Caudate nucleus (tissue), 63 donors: ENCODE measurements at places on chromosomes 3 and 15.
A peak's percentile ranks its signal among the peaks of the same experiment; 100 is the strongest.

GRCh38 chr3:78410077-78410476 lies 1357.7 kb downstream of the ROBO1 start:
- no peak for DNase-seq

- DNase-seq = no peak
These were observed 28.3 kb downstream of the SRP14 start for GRCh38 chr15:40010686-40011085.

GRCh38 chr3:49912881-49913281 lies 9.2 kb upstream of the MST1R start:
- DNase-seq = no peak

- DNase-seq = no peak
These were observed 33.3 kb downstream of the GABPB1 start for GRCh38 chr15:50321680-50322210.

DNA sequence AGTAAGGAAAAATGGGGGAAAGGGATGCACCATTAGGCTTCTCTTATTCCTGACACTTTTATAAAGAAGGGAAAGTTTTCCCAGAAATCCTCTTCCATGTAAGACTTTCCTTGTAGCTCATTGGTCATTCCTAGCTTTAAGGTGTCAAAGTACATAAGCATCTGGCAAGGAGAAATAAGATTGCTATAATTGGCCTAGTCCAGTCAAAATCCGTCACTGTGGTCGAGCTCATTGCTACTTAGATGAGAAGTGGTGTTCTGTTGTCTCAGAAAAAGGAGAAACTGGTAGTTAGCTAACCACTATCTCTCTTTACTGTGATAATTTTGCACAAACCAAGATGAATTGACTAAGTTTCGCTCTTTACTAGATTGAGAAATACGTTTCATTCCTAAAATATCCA lies 370.1 kb downstream of the CNTN4 start:
- no peak for DNase-seq

- DNase-seq = no peak
These were observed 7.5 kb downstream of the GATA2 start for GRCh38 chr3:128485282-128486204.

GRCh38 chr15:36596915-36597314 lies 17.5 kb downstream of the CDIN1 start:
- DNase-seq = no peak

DNA sequence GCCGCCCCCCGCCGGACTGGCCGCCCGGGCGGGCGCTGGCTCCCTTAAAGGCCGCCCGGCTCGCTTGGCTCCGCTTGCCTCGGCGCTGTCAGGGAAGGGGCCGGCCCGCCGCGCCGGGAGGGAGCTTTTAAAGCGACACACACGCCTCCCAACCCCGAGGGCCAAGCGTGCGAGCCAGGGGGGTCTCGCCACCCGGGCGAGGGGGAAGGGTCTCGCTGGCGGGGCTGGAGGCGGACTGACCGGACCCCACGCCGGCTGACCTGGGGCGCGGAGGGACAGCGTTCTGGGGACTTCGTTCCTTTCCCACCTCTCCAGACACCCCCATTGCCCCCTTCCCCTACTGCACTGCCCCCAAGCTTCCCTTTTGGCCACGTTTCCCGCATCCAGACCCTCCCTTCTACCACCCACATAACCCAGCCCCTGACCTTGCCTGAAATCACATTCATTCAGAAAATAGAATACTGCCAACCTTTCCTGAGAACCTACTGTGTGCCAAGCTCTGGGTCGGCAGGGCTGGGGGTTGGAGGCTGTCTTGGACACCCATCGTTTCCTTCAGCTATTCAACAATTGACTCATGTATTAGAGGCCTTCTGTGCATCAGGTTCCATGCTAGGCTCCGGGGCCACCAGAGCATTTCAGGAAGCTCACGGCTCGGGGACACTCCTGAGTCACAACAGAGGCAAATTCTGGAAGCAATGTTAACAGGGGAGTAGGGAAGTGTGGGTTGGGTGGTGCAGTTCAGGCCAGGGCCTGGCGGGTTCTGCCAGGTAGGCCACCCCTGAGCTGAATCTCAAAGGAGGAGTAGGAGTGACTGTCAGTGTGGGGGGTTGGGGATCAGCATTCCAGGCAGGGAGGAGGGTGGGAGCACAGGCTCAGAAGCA lies at the start of gene INSYN1:
Gene INSYN1 (minus strand): TSS at position 102 of the 881 bp plus-strand sequence. CDS start 2,221 bp downstream, outside the sequence.
- DNase-seq = no peak

- no peak for DNase-seq
These were observed 81.4 kb upstream of the PSMD6 start for GRCh38 chr3:64104691-64105111.

- DNase-seq = peak; percentile 38
These were observed at the start of gene IL17RD for GRCh38 chr3:57164657-57165573. Gene IL17RD, minus strand, starts transcription at chr3:57165353. Its CDS starts 67 bp downstream, at chr3:57165286.

- DNase-seq = no peak
These were observed 160.6 kb upstream of the RGMA start for GRCh38 chr15:93249623-93250022.

GRCh38 chr3:70771426-70772147 lies 459.1 kb upstream of the MDFIC2 start:
- DNase-seq = no peak

GRCh38 chr3:177538048-177538749 lies 340.9 kb upstream of the TBL1XR1 start:
- DNase-seq = no peak

- DNase-seq = no peak
These were observed 176.1 kb downstream of the DOCK3 start for GRCh38 chr3:50850639-50851511.

GRCh38 chr3:178802993-178803693 lies 266.9 kb downstream of the KCNMB2 start:
- DNase-seq = no peak

DNA sequence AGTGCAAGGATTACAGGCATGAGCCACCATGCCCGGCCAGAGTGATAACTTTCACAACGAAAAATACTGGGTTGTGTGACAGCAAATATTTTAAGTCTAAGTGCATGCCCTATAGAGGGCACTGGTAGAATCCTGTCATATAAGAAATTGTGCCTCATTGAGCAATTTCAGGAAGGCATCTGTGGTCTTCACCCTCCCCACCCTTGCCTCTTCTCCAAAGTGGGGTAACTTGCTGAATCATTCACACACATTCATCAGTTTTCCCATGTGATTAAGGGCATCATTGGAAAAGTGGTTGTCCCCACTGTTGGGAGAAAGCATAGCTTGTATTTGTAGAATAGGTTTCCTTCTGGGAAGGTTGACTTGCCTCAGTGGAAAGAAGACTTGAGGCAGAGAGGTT lies 9.2 kb downstream of the MITF start:
- no peak for DNase-seq

DNA sequence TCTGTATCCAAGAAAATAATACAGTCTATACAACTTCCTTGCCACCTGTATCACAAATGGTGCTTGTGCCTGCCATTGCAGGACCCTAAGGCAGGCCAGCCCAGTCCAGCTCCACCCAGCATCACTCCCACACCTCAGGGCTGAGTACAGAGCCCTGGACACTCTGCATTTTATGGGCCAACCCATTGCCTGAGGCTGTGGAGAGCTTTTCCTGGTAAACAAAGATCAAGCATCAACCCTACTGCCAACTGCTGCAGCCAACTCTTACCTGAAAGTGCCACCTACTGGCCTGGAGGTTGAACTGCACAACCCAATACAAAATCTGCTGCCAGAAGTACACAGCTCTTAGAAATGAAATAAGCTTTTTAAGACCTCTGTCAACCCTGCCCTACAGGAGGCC lies 1082.2 kb downstream of the NAALADL2 start:
- no peak for DNase-seq

DNA sequence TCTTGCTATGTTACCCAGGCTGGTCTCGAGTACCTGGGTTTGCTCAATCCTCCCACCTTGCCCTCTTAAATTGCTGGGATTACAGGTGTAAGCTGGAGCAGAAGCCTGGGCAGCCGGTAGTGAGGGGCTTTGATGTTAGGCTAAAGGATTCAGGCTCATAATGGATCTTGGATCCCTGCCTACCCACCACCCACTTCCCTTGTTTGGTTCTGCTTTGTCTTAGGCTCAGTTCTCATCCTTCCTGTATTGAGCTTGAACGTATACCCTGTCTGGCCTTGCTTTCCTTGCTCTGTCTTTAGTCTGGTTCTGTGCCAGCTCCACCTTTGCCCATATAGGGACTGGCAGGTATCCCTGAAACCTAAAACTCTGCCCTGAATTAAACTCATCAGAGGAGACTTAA lies 1.7 kb downstream of the PPCDC start:
- no peak for DNase-seq

DNA sequence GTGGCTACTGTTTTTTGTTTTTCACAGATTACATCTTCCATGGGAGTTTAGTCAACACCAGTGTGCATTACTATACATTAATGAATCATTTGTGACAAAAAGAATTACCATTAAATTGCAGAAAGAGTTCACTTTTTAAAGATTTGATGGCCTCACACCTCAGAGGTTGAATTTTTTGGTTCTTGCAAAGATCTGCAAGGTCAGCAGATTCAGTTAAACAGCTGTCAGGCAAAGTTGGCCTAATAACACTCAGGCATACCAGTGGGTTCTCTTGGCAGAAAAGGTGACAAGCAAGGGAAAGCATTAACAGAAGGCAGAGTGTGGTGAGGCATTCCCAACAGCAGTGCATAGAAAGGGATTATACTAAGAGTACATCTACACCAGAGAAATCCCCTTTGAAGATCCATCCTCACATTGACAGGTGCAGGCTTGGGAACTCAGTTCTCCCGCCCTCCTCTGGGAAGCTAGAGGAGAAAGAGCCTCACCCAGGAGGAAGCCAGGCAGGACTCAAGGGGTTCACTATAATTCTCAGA lies 24.3 kb upstream of the PTX3 start:
- DNase-seq = no peak

- DNase-seq = no peak
These were observed 28.3 kb downstream of the SEC61A1 start for GRCh38 chr3:128080323-128081080.

DNA sequence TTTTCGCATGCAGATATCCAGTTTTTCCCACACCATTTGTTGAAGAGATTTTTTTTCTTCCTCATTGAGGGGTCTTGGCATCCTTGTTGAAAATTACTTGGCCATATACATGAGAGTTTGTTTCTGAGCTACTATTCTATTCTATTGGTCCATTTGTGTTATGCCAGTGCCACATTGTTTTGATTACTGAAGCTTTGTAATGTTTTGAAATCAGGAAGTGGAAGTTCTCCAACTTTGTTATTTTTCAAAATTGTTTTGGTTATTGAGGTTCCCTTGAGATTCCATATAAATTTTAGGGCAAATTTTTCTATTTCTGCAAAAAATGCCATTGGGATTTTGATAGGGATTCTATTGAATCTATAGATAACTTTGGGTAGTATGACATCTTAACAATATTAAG lies 130.3 kb upstream of the PFN2 start:
- no peak for DNase-seq

GRCh38 chr3:57257678-57258077 lies 30.1 kb downstream of the APPL1 start:
- DNase-seq = no peak

GRCh38 chr3:139311557-139311956 lies 32.3 kb upstream of the MRPS22 start:
- DNase-seq = no peak

- DNase-seq = peak; percentile 4
These were observed 3.1 kb downstream of the FOXL2NB start for GRCh38 chr3:138950006-138950644.

- no peak for DNase-seq
These were observed 8.2 kb upstream of the LCTL start for GRCh38 chr15:66573719-66574595.

DNA sequence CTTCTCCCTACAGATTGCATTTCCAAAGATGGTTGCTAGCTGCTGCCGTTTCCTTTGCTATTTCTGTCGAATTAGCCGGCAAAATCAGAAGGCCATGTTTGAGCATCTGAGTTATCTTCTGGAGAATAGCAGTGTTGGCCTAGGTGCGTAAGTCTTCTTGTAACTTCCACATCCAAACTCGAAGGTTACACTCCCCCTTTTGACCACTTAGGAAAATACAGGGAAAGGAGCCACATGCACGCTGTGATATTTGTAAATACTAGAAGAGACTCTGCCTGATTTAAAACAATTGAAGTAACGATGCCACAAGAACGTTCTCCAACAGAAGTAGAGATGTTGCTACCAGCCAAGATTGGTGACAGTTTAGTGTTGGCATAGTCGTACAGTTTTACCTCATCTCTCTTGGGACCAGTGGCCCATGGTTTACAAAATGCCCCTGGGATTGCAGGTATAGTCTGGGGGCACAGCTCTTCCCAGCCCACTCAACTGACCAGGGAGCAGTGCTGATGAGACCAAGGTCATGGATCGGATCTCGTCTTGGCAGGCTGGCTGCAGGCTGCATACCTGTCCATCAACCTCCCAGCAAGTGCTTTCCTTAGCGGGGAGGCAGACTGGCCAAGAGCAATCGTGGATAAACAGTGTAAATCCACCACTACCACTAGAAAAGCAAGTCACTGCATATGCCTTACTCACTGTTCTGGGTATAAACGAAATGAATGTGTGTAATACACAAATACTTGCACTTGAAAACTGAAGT lies 268.4 kb upstream of the CHRM5 start:
- DNase-seq = no peak

GRCh38 chr15:80138961-80139360 lies 13.8 kb upstream of the FAH start:
- no peak for DNase-seq

DNA sequence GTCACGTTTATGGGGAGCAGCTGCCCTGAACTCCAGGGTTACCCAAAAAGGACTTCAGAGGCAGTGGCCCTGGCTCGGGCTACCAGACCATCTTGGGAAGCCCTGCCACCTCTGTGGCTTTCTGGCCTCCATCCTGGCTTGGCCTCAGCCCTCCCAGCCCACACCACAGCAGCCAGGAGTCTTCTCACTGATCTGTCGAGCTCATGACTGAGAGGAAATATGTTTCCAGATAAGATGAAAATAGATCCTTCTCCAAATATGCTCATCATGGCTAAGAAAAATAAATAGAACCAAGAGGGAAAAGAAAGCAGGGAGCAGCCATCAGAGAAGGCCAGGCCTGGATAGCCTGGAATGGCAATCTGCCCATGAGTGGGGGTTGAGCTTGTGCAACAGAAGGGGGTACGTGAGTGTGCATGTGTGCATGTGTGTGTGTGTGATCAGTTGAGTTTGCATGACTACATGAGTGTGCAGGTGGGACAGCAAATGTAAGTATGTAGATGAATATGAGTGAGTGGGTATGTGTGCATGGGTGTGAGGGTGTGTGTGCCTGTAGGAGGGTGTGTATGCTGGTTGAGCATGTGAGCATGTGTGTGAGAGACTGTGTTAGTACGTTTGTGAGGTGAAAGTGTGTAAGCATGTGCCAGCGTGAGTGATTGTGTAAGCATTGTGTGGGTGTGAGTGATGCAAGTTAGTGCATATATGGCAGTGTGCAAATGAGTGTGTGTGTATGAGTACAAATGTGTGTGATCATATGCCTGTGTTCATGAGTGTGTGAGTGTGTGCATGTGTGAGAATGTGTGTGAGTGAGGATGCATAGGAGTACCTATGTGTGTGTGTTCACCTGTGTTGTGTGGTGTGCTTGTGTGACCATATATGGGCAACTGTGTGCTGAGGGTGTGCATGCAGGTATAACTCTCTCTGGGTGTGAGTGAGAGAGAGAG lies 9.9 kb upstream of the RFT1 start:
- DNase-seq = no peak
